Right ventricle myocardium inferior (tissue), 1 donor: ENCODE measurements at places on chromosomes 3 and 15. TPM values are rescaled to one million over a fixed set of nuclear protein-coding genes. Genes with fewer than 3 reads are reported as not detected.

DNA sequence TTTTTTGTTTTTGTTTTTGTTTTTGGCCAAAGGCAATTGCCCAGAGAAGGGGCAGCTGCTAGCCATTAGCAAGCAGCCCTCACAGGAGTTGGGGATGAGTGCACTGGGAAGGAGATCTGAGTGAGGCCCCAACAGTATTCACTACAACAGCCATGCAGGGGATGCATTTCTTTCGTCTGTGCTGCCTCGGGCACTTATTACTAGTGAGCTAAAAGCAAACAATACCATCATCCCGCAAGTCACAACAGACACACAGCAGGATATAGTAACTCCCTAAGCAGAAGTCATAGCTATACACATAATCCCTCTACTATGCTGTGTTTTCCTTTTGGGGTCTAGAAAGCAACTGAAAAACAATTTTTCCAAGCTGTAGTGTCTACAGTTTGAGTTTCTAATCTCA is 27.2 kb downstream of the CRTAP start:
- DNase-seq, result no peak

DNA sequence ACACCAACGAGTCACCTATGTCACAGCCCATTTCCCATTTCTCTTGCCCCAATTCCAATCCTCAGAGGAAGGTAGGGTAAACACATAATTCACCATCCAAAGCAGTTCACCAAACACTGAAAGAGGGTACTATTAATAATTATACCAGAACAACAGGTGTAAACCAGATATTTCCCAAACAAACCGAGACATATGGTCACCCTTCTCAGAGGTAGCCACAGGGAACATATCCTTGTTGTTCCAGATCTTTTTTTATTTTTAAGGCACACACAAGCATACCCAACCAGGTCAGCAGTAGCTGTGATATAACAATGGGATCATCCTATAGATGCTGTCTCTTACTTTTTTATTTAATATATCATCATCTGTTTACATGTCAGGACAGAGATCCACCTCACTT is 24.7 kb downstream of the MAGI1 start:
- no peak for DNase-seq

- no peak for DNase-seq
Observed at GRCh38 chr3:73765878-73766545, 141.3 kb upstream of the PDZRN3 start.

DNA sequence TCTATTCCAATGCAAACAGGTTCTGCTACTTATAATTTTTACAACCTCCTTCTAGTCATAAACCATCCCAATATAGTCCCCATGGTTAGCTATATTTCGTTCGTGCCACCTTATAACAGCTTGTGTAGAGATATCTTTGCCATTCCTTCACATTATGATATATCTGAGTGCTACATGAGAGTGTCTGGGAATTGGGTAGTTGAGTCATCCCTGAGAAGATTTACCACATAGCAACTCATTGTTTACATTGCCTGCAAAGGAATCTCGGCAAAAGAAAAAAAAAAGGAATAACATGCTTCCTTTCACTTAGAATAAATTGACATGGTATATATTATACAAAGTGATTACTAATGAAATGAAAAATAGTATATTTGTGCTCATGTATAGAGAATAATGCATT is 86.0 kb upstream of the VGLL3 start:
- no peak for DNase-seq

DNA sequence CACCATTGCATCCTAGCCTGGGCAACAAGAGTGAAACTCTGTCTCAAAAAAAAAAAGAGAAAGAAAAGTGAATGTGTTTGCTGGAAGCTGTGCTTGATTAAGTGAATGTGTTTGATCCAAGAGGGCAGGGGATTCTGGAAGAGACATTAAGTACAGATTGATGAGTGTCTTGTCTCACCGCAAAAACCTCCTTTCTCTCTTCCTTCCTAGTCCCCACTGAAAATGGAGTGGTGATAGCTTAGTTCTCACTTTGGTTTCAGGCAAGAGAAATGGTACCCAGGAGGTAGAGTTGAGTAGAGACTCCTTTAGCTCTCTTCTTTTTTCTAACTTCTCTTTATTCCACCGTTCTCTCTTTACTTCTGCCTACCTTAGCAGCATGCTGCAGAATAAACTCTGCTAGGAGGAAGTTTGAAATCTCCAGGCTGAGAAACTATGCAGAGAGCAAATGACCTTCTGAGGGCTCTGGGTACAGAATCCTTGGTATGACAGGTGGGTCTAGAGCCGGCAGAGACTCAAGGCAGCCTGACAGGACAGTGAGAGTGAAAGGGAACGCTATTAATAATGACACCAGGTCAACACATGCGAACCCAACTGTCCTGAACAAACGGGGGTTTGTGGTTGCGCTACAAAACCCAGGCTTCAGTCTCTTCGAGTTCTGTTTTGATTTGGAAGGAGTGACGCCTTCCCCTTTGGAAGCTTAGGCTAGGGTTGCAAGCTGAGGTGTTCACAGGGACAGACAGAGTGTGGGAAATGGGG is 74.9 kb downstream of the SMAD3 start:
- no peak for DNase-seq

DNA sequence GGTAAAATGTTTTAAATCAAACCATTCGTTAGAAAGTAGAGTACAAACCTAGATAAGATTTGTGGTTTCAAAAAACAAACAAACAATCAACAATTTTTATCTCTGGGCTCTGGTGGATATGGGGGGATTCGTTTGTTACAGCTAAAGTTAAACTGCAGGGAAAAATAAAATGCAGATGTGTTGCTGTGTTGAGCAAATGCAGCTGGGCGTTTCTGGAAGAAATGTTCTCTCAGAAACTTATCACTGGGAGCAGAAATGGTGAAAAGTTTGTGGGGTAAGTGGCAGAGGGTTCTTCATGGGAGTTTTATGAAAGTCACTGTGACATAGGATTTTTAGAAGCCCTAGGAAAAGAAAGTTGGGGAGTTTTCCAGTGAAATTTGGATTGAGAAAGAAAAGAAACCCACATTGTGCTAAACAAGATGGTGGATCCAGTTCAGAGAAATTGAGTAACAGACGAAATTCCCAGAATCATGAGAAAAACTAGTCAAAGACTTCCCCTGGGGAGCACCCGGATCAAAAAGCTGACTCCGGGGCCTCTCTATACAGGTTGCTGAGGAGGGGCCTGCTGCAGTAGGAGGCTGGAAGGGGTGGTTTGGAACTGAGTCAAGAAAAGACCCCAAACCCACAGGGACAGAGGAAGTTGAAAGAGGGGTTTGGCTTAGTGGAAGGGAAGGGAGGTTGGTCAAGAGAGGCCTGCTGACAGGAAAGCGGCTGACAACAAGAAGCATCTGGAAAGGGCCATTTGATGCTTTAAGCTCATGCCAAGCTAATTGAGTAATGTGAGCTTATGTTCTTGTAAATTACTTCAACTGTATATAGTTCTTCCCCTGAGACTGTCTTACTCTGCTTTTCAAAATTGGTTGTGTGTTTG is 108.7 kb downstream of the RARB start:
- DNase-seq, result peak; percentile 66

- no peak for DNase-seq
Observed at GRCh38 chr15:94312946-94313345, 81.6 kb downstream of the MCTP2 start.

GRCh38 chr3:71659864-71660591 is 65.2 kb downstream of the EIF4E3 start:
- no peak for DNase-seq

DNA sequence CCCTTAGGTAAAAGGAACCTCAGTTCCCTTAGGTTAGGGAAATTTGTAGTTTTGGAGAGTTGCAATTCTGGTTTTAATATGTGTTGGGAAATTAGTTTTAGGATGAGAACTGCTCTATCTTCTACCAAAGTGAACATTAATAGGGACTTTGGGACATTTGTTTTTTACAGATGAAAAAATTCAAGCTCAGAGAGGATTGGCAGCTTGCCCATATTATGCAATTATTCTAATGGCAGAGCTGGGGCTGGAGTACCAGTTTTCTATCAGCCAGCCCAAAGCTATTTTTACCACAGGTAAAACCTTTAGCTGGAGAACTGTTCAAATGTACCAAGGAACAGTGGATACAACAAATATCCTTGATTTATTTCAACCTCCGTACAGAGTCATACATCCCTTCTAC is 127.0 kb downstream of the CPNE4 start:
- DNase-seq, result no peak

DNA sequence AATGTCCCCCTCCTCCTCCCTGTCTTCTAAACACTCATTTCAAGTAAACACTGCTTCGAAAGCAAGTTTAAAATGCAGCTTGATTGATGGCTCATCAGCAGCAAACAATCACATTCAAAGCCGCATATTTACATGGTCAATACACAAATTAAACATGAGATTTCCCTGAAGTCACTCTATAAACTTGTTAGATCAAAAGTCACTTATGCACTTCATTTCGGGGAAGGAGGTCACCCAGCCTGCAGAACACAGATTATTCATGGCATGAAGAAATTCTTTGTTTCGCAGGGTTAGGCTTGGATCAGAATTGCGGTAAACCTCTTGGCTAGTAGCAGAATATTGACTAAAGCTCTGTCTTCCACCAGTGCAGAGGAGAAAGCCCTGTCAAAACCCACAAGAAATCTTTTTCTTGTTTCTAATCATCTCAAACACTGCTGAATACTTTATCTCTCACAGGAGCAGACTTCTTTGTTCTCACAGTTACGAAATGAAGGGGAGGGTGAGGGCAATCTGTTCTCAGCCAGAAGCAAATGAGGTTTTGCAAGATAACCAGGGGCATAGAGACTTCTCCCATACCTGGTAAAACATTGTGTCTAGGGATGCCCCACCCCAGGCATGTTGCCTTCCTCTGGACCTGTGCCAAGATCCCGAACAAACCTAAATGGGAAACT is 133.3 kb upstream of the CHL1 start:
- DNase-seq, result no peak

DNA sequence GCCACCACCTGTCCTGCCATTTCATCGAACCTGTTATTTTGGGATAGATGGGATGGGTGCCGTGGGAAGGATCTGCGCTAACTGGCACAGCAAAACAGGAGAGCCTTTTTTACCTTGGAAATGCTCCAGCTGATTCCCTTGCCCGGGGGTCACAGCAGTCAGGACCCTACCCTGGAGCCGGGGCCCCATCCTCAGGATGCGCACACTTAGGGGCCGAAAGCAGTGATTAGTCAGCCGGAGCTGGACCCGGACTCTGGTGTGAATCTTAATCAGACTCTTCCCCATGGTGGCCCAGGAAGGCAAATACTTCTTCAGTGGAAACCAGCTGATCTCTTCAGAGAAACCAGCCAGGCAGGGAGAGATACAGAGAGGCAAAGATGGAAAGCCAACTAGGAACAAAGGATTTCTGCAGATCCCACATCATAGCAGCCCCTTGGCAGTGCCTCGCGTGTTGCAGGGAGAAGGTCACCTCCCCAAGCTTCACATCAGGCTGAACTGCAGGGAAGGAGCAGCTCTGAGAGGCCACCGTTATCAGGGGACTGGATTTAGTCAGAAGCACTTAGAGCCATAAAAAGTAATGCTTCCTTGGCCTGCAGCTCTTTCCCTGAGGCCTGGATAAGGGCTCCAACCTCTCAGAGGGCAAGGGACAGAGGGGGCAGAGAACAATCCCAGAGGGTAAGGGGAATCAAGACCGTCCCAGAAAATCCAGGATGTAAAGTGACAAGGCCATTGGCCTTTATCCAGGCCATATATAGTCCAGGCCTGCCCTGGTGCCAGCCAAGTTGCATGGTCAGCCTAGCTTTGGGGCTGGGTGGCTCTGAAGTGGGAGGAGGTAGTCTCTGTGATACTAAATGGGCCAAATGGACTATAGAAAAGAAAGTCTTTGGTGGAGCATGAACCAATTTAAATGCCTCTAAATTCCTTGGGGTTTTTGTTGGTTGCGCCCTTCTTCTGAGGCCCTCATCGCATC is 52.9 kb downstream of the WDR76 start:
- DNase-seq, result no peak

GRCh38 chr3:10758304-10759037 is 57.6 kb upstream of the SLC6A11 start:
- no peak for DNase-seq

- no peak for DNase-seq
Observed at GRCh38 chr3:74601793-74602192, 12.7 kb downstream of the CNTN3 start.

DNA sequence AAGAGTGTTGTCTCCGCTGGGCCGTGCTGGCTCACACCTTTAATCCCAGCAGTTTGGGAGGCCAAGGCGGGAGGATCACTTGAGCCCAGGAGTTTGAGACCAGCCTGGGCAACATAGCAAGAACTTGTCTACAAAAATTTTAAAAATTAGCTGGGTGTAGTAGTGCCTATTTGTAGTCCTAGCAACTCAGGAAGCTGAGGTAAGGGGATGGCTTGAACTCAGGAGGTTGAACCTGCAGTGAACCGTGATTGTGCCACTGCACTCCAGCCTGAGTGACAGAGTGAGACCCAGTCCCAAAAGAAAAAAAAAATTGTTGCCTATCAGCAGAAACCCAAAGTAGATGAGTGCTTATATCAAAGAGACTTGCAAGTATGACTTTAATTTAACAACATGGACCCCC is 12.7 kb upstream of the AKAP13 start:
- DNase-seq, result no peak

The PIERCE2 gene
- 6.2 TPM for total RNA-seq

The PLA2G4D gene
- not detected for total RNA-seq

The ADAMTS9 gene
- total RNA-seq, result 19.9 TPM

The SKOR1 gene
- total RNA-seq, result not detected

The GPR171 gene
- total RNA-seq, result 0.24 TPM

The TNNC1 gene
- 9,051 TPM for total RNA-seq
